ENCODE measurements at places on chromosomes 16 and 17.

GRCh38 chr16:28140788-28141618 is 70.8 kb downstream of the XPO6 start:
- peak; percentile 69 for DNase-seq

GRCh38 chr16:12625716-12626115 is 178.0 kb downstream of the CPPED1 start:
- no peak for DNase-seq

DNA sequence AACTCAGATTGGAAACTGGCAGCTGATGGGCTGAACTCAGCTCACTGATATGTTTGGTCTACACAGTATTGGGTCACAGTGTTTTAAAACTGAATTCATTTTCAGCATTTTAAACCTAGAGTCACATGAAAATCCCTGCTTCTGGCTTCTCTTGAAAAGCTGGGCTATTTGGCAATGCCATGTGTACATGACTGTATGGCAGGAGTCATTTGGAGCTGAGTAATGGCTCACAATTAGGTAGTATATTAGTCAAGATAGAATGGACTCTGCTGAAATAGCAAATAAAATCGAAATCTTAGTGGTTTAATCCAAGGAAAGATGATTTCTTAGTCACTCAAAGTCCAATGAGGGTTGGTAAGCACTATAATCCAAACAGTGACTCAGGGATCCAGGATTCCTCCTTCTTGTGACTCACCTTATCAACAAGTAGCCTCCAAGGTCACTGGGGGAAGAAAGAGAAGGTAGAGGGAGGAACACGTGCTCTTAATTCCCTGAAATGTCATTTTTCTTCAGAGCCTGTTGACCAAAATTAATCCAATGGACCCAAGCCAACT is 13.9 kb upstream of the PMP22 start:
- no peak for DNase-seq

DNA sequence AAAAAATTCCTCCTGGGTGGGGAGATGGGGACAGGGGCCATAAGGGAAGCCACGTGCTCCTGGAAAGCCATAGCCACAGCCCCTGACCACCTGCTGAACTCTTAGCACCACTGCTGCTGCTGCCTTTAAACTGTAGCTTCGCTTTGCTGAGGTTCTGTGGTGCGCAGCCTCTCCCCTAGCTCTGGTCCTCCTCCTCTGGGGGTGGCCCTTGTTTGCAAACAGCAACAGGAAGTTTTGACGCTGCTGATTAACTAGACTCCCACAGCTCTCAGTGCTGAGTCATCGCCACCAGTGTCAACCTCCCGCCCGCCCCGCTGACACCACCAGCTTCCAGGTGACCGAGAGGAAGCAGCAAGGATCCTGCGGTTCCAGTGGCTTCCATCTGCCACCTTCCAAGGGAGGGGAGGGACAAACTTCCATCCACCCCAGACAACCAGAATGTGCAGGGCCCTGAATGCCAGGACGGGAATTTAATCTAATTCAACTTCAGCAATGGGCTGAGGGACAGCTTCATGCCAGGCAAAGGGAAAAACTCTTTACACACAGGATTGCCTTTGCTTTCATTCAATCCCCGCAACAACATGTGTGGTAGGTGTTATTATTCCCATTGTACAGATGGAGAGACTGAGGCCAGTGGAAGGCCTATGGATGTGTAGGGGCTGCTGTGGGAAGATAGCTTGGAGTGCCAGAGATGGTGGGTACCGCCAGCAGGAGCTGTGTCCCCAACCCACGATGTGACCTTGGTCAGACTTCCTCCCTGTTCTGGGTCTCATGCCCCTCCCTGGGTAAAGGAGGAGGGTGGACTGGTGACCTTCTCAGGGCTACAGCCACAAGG is 8.1 kb upstream of the KIFC3 start:
- peak; percentile 71 for DNase-seq

GRCh38 chr17:32772453-32773025 is 104.4 kb downstream of the MYO1D start:
- DNase-seq = no peak

GRCh38 chr17:57530026-57530425 is 215.1 kb downstream of the CCDC182 start:
- no peak for DNase-seq

GRCh38 chr17:9729735-9730420 is 61.5 kb downstream of the DHRS7C start:
- DNase-seq = no peak

GRCh38 chr17:81667754-81668153 is 1.2 kb downstream of the CCDC137 start:
- DNase-seq = no peak

DNA sequence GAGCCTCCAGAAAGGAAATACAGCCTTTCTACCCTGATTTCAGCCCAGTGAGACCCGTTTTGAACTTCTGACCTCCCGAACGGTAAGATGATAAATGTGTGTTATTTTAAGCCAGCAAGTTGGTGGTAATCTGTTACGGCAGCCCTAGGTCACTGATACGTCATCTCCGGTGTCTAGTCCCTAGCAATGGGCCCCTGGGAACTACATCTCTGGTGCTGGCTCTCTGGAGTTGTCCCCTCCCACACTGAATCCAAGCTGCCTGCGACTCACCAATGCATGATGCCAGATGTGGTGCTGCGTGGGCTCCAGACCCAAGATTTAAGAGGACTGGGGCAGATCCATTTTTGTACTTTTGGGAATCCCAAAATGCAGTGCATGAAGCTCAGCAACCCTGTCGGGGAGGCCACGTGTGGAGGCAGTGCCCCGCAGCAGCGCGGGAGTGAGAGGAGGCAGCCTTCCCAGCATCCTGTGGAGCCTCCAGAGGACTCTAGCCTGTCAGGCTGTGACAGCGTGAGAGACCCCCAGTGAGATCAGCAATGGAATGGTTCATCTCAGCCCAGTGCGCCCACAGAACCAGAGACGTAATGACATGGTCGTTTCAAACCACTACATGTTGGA is 43.6 kb upstream of the USP7 start:
- DNase-seq = no peak

DNA sequence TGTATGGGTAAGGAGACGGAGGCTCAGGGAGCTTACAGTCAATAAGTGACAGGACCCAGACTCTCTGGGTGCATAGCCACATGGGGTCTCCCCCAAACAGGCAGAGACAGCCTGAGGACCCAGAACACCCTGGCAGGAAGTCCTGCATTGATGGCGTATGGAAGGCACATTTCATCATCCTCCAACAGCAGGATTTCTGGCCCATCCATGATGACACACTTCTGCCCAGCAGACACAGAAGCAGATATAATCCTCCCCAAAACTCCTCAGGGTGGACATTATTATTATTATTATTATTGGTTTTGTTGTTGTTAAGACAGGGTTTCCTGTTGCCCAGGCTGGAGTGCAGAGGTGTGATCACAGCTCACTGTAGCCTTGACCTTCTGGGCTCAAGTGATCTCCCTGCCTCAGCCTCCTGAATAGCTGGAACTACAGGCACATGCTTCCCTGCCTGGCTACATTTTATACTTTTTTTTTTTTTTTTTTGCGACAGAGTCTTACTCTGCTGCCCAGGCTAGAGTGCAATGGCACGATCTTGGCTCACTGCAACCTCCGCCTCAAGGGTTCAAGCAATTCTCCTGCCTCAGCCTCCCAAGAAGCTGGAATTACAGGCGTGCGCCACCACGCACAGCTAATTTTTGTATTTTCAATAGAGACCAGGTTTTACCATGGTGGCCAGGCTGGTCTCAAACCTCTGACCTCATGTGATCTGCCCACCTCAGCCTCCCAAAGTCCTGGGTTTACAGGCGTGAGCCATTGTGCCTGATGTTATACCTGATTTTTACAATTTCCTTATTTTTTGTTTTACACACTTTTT is 6.8 kb upstream of the HROB start:
- DNase-seq = no peak

Data from T-helper 22 cell (primary cell).